ENCODE measurements at places on chromosomes 4 and X.

GRCh38 chr4:159145318-159145991, 42.6 kb downstream of the RAPGEF2 start:
- DNase-seq = no peak

DNA sequence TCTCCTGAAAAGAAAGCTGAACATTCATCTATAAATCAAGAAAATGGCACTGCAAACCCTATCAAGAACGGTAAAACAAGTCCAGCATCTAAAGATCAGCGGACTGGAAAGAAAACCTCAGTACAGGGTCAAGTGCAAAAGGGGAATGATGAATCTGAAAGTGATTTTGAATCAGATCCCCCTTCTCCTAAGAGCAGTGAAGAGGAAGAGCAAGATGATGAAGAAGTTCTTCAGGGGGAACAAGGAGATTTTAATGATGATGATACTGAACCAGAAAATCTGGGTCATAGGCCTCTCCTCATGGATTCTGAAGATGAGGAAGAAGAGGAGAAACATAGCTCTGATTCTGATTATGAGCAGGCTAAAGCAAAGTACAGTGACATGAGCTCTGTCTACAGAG, 28.6 kb downstream of the PAQR3 start:
- no peak for DNase-seq

DNA sequence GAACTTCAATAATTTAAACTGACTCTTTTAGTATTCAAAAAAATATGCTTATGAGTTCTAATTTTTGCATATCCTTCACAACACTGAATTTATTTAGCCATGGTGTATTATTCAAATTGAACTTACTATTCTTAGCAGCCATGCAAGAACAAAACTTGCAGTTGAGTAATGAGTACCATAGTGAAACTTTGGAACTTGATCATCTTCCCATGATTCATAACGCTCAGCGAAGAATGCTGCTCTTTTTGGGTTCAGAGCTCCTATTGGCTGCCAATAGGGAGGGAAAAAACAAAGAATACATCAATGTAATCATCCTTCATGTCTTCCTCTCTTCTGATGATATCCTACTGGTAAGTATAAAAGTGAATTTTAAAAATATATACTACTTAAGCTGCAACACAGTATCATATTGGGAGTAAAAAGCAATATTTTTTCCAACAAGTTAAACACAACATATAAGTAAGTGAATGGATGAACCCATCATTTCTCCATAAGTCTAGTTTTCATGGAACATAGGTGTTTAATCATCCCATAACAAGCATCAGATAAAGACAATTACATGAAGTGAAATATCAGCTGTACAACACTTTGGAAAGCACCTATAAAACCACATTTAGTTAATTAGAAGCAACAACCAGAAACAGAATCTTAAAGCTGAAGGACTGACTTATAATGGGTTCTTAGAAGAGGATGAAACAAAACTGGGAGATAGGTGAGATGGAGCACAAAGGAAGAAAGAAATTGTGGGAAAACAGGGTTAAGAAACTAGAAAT, 145.2 kb upstream of the MAB21L2 start:
- DNase-seq = no peak

DNA sequence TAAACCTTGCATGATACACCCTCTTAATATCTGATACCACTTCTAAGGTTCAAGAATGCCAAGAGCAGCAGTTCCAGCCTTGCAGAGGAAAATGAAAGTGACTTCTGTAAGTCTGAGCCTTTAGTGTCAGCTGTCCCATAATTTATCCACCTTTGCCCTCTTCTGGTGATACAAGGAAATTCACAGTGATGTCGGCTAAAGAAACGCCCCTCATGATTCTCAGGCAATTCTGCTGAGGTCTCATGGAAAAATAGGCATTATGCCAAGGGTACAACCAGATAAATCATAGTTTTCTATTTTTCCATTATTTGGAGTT, 172.2 kb upstream of the CXCL13 start:
- peak; percentile 19 for DNase-seq

- no peak for DNase-seq
These were observed 95.4 kb downstream of the GRIA2 start for GRCh38 chr4:157315968-157316367.

DNA sequence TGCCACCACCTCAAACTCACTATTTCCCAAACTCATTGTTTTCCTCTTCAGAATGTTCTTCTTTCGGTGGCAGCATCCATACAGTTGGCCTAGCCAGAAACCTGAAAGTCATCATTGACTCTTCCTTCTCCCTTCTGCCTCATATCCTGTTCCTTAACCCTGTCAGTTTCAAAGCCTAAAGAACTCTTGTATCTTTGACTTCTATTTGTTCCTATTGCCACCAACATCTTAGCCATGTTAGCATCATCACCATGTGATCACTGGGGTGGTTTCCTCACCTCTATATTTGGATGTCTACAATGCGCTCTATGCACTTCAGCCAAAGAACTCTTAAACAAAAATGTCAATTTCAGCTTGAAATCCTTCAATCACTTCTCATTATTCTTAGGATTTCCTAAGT, 29.0 kb downstream of the DDX60L start:
- DNase-seq = no peak

GRCh38 chr4:42350611-42351182, 46.6 kb upstream of the SHISA3 start:
- DNase-seq = no peak

- peak; percentile 69 for DNase-seq
These were observed at the start of gene RGS12 for GRCh38 chr4:3292571-3293400. Gene RGS12 (plus strand): TSS chr4:3293021. CDS start chr4:3316171, 23,150 bp downstream.

DNA sequence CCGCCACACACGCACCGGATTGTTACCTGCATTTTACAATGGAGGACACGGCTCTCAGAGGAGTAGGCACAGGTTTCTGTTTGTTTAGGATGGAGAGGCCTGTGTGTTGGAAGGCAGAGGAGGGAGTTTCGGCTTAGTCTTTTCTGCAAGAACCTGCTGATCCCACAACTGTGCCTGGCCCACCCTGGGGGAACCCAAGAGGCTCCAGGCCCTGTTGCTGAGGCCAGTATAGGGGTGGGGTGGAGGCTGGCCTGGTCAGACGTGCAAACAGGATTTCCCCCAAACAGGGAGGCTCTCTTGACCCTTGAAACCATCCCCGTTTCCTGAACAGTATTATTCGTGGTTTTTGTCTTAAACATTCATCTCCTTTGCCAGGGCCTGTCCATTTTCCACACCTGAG, 772 bp upstream of the SLC49A3 start:
- DNase-seq = no peak

DNA sequence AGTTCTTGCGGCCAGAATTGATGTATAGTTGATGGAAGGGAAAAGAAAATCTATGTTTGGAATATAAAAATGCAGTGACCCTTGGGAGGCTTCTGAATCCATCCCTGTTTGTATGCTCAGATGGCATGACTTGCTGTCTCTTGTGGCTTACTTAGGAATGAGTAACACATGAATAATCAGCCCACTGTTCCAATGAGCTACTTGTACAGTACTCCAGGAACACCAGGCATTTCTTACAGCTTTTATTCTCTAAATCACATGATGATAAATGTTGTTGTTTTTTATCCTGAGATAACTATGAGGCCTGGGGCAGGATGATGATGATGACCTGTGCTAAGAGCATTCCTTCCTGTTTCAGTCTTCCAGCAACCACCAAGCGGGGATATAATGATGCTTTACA, 18.9 kb downstream of the TMPRSS11E start:
- peak; percentile 57 for DNase-seq

DNA sequence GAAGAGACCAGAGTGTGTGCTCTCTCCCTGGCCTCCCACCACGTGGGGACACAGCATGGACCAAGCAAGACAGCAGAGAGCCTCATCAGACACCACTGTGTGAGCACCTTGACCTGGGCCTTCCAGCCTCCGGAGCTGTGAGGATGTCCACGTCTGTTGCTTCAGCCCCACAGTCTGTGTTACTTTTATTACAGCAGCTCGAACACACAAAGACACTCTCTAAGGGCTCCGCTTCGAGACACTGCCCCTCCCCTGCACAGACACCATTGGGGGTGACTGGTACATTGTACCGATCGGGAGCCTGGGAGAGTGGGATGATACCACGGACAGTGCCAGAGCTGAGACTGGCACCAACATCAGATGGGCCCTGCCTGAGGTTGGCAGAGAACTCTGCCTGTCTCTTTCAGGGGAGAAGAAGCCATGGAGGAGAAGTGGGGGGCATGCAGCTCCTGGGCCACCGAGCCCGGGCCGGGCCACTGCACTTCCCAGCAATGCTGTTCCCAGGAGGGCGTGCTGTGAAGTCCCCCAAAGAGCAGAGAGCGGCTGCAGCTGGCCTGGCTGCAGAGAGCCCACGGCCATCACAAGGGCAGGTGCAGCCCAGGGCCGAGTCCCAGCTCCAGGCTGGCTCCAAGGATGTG, 48.1 kb upstream of the HMX1 start:
- no peak for DNase-seq

DNA sequence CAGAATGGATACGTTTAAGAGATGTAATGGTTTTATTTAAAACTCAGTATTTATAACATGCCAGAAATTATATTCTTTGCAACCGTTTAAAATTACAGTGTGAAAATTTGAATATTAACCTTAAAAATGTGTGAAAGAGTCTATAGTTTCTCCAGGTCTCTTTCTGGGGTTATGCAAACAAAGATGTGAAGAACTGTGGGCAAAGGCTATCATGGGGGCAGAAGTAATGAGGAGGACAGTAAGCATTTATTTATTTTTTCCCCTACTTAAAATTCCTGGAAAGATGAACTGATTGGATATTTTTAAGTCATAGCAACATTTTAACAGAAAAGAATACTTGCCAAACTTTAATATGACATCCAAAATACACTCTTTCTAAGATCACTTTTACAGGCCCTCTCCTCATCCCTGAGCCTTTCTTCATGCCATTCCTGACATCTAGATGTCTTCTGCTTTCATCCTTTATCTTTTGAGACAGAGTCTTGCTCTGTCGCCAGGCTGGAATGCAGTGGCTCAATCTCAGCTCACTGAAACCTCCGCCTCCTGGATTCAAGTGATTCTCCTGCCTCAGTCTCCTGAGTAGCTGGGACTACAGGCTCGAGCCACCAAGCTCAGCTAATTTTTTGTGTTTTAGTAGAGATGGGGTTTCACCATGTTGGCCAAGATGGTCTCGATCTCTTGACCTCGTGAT, 46.1 kb downstream of the TMEM131L start:
- no peak for DNase-seq

DNA sequence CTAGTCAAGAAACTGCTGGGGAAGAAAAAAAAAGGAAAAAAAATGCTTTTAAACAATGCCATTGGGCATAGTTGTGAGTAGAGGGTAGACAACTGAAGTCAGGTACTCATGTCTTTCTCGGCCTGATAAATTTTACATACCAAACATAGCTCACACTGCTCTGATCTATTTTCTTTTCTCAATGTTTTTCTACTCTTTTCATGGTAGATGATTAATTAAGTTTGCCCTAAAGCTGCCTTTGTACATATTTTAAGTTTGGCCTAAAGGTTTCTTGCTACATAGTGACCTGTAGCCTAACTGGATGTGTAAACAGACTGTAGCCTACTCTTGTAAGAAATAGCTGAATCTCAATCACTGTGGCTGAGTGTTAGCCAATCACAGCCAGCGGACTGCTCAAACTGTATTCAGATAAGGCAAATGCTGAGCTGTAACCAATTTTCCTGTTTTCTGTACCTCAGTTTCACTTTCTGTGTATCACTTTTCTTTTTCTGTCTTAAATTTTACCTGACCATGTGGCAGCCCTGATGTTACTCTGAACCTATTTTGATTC, 121.0 kb downstream of the PCDH10 start:
- DNase-seq = no peak

DNA sequence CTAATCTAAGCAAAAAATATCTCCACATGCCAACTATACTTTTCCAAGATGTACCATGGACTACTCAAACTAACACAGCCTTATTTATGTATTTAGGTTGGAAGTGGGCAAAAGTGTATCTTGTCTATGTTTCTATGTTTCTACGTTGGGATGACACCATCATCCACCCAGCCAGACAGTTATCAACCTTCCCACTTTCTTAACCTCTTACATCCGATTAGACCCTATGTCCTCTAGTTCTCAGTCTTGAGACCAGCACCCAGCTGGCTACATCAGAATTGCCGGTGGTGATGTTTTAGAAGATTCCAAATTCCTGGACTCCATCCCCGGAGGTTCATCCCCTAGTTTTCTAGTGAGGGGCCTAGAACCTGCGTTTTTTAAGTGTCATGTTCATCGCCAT, 1.0 kb upstream of the AASDH start:
- no peak for DNase-seq

DNA sequence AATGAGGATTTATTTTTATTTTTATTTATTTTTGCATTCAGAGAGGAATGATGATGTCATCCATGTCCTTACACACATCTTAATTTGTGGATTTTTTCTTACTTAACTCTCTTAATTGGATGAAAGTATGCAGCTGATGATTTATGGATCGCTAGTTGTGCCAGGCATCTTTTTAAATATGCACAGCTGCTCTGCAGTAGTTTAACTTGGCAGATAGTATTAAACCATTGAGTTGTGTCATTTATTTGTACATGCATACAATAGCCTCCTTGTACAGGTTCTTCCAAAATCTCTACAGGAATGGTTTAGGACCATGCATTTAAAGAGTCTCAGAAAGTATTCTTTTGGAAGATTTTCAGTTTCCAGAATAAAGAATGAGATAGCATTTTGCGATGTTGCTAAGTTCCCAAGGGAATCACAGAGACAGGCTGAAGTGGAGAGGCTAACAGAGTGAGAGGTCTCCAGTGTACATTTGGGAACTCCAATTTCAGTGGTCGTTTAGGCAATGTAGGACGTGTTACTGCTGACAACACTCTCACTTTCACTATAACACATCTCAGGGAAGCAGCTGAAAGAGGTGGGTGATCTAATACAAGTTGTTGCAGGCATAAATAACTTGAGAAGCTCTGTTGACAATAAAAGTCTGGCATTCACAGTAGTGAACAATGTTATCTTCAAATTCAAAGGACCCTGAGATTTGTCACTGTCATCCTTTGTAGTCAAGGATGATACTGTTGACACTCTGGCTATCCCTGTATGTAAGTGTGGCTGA, 49.9 kb upstream of the SCRG1 start:
- DNase-seq = no peak

DNA sequence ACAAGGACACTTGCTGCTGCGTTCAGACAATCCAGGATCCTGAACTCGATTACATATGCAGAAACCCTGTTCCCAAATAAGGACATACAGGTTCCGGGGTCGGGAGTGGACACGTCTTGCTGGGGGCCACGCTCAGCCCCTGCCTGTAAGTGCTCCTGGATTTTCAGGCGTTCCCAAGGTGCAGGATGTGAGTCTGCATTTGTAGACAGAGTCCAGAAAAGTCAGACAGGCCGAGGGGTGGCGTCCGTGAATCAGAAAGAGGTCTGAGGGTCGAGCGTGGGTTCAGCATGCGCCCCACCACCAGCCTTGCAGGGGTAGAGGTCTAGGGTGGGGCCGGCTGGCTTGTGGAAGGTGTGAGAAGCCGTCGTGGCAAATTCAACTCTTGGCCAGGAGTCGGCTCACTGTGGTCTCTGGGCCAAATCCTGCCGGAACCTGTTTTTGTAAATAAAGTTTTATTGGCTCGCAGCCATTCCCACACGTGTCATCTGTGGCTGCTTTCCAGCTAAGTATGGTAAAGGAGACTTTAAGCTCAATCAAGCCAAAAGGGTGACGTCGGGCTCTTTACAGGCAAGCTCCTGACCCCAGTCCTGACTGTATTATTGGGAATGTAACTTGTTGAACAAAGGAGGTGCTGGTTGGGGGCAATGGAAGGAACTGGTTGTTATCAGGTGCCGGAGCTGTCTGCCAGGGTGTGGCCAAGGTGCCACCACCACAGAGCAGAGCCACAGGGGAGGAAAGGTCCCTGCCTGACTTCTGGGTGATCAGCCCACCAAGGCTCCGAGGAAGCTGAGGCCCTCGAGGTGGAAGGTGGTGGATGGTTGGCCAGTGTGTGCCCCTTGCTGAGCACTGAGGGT, 7.4 kb downstream of the DOK7 start:
- DNase-seq = no peak
